CD8-positive, alpha-beta memory T cell (primary cell): ENCODE measurements at places on chromosomes 1 and 21. TPM values are rescaled to one million over a fixed set of nuclear protein-coding genes. Genes with fewer than 3 reads are reported as not detected.

Gene NPPA
- not detected for total RNA-seq

Gene GFI1
- 74.6 TPM for total RNA-seq

Gene DCLRE1B
- total RNA-seq = 32.1 TPM

Gene TMEM51
- total RNA-seq = 0.24 TPM

Gene IFI44L
- 2.3 TPM for total RNA-seq

Gene TIPRL
- total RNA-seq = 41.5 TPM

Gene SGIP1
- not detected for total RNA-seq

Gene KCNT2
- total RNA-seq = not detected

Gene TNFRSF18
- total RNA-seq = 97.1 TPM

Gene ADGRB2
- total RNA-seq = 0.35 TPM

Gene ALPL
- total RNA-seq = not detected

Gene NHLH1
- total RNA-seq = 0.48 TPM

Gene PGBD2
- 7.0 TPM for total RNA-seq

Gene TEDDM1
- total RNA-seq = not detected

Gene MANEAL
- 8.0 TPM for total RNA-seq

Gene PRMT6
- total RNA-seq = 26.8 TPM

Gene SMIM12
- 79.1 TPM for total RNA-seq

Gene DYNLT5
- not detected for total RNA-seq

Gene PTPN22
- 66.5 TPM for total RNA-seq
